Activated T-cell treated with anti-CD3 and anti-CD28 coated beads for 1 hour (primary cell): ENCODE measurements at places on chromosomes 7 and 10.

- no peak for DNase-seq
Observed at GRCh38 chr7:112462236-112462635, 12.0 kb downstream of the IFRD1 start.

- DNase-seq: no peak
Observed at GRCh38 chr7:35714862-35715261, 19.9 kb upstream of the HERPUD2 start.

DNA sequence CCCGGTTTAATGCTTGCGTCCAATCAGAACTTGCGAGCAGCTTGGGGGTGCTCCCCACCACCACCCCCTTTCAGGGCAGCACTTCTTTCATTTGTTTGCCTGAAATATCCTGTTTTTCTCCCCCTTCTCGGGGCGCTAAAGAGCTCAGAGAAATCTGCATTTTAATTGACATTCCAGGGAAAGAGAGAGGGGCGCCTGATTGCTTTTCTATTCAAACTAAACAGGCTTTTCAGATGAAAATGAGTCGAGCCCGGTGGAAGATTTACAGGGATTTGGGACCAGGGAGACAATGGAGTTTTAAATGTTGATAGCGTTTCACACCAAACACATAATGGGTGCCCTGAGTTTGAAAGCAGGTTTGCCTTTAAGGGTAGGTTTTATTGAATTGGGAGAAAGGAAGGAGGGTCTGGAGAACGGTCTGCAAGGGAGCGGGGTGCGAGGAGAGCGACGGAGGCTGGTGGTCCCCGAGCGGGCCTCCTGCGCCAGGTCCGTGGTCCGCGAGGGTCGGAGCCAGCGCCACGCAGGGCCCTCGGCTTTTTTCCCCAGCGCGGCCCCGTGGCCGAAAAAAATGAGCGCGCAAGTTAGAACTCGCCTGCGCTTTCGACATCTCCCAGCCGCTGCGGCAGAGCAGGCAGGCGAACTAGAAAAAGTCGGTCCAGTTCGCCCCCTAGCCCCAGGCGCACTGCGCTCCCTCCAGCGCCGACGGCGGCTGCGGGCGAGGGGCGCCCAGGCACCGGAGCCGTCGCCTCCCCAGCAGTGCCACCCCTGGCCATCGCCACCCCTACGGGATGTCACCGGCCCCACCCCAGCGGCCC lies 1.3 kb downstream of the FGFR2 start:
- no peak for DNase-seq

DNA sequence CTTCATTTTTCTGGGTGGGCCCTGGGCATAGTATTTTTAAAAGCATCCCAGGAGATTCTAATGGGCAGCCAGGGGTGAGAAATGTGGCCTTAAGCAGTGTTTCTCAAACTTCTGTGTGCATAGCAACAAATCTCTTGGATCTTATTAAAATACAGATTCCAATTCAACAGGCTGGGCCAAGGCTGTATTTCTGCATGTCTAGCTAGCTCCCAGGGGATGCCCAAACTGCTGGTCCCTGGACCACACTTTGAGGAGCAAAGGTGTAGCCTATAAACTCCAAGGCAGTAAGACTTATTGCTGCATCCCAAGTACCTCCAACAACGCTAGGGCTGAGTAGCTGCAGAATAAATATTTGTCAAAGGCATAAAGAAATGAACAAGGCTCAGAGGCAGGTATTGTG lies 292.9 kb upstream of the ZMIZ1 start:
- DNase-seq: no peak

DNA sequence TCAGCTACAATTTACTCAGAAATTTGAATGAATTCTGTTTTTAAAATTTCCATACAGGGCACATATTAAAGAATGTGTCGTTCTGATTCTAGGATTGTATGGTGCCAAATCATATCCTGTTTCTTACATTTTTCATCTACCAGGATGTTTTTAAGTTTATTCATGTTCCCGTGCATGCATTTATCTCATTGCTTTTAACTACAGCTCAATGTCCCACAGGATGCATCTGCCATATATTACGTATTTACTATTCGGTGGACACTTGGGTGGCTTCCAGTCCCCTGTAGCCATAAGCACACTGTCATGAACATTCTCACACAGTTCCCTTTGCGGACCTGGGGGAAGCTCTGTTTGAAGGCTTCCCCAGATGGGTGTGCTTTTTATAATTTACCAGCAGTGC lies 122.3 kb downstream of the CCDC71L start:
- DNase-seq: no peak
